ENCODE measurements at places on chromosomes 4 and X. TPM values are rescaled to one million over a fixed set of nuclear protein-coding genes. Genes with fewer than 3 reads are reported as not detected.

The SSX4 gene
- not detected for total RNA-seq

The POLN gene
- 0.53 TPM for total RNA-seq

The UCP1 gene
- total RNA-seq = 0.14 TPM

The TRIM75 gene
- total RNA-seq = not detected

The PAGE4 gene
- total RNA-seq = not detected

The ZNF81 gene
- 6.3 TPM for total RNA-seq

The SPIN4 gene
- total RNA-seq = 4.0 TPM

The NEUROG2 gene
- total RNA-seq = 0.03 TPM

The DOK7 gene
- total RNA-seq = 0.39 TPM

The ITIH6 gene
- not detected for total RNA-seq

The LUZP4 gene
- not detected for total RNA-seq

The TXK gene
- 0.16 TPM for total RNA-seq

The FGFR3 gene
- total RNA-seq = 2.7 TPM

The FTHL17 gene
- not detected for total RNA-seq

The TRIM61 gene
- not detected for total RNA-seq

The SLC9B1 gene
- not detected for total RNA-seq

The NSUN7 gene
- total RNA-seq = 0.26 TPM

The HERC5 gene
- total RNA-seq = 4.0 TPM

The VEGFC gene
- total RNA-seq = 7.8 TPM

The PAGE5 gene
- not detected for total RNA-seq

The GPAT3 gene
- 29.9 TPM for total RNA-seq

The ARSJ gene
- 3.7 TPM for total RNA-seq

The CT55 gene
- not detected for total RNA-seq

The ATG4A gene
- total RNA-seq = 9.1 TPM

The TLR3 gene
- total RNA-seq = 0.44 TPM

The CT45A1 gene
- 0.07 TPM for total RNA-seq

The PLAC8 gene
- 1.2 TPM for total RNA-seq

The OPN1MW gene
- not detected for total RNA-seq

The PAGE1 gene
- not detected for total RNA-seq

The RBM47 gene
- 29.2 TPM for total RNA-seq

The IBSP gene
- total RNA-seq = not detected

The SATL1 gene
- not detected for total RNA-seq
